ENCODE measurements at places on chromosomes 4 and X. TPM values are rescaled to one million over a fixed set of nuclear protein-coding genes. Genes with fewer than 3 reads are reported as not detected.

The CITED1 gene
- 0.92 TPM for total RNA-seq

The ARHGAP36 gene
- total RNA-seq: not detected

The BEX1 gene
- total RNA-seq: not detected

The IL1RAPL1 gene
- 0.09 TPM for total RNA-seq

The SOX3 gene
- total RNA-seq: not detected
